ENCODE measurements at places on chromosomes 12 and 14.

DNA sequence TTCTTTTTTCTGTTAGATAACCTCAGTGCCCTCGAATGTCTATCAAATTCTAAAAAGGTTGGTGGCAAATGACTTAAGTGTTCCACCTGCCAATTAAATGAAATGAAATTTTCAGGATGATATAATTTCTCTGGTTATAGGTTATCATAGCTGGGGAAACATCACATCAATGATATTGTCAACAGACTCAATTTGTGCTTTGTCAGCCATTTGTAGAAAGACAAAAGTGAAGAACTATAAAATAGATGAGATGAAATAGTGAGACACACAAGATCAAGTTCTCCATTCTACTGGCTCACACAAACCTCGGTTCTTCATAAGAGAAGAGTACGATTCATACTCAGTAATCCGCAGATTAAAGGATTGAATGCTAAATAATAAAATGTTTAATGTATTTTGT lies 1443.2 kb upstream of the FLRT2 start:
- no peak for DNase-seq

GRCh38 chr12:116559162-116559935 lies at the start of gene MAP1LC3B2:
Gene MAP1LC3B2, plus strand, starts transcription at chr12:116559381. Its CDS starts 16,562 bp downstream, at chr12:116575943.
- peak; percentile 53 for DNase-seq

- no peak for DNase-seq
Observed at GRCh38 chr14:70289138-70289537, 70.3 kb downstream of the COX16 start.

GRCh38 chr12:50400104-50400637 lies 514 bp upstream of the LARP4 start:
- DNase-seq, result no peak

DNA sequence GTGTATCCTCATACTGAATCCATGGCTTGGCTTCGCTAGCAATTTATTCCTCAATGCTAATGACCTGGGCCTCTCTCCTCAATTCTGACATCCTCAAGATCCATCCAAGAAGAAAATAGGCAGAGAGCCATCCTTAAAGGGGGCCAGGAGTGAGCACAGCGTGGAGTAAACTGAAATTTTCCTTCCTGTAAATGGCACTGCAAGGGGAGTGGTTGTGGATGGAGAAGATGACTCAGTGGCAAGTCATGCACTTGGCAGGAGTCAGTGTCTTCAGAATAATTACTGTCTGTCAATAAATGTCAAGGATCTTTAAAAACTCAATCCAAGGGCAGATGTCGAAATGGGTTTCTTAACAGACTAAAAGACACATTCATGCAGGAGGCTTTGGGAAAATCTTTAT lies 88.0 kb upstream of the TMEM132C start:
- no peak for DNase-seq

- no peak for DNase-seq
Observed at GRCh38 chr14:53663709-53664108, 292.9 kb downstream of the BMP4 start.

DNA sequence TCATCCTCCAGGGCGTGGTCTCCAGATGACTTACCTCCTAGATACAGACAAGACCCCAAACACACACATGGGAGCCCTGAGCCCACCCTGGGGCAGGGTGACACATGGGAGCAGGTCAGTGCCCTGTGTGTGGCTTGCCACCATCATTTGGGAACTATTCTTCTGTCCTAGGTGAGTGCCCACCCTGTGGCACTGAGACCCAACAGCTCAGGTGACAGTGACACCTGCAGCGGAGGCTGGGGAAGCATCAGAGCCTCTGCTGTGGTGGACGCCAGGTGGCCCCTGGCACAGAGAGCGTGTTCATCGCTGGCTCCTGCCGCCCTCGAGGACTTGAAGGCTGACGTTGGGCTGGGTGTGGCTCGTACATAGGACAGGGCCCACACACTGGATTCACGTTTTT lies 23.0 kb downstream of the SFSWAP start:
- DNase-seq, result no peak

- DNase-seq, result no peak
Observed at GRCh38 chr12:56288705-56289387, 11.3 kb downstream of the CS start.

- no peak for DNase-seq
Observed at GRCh38 chr14:86935241-86935885, 1057.6 kb downstream of the GALC start.

- peak; percentile 20 for DNase-seq
Observed at GRCh38 chr12:46267575-46267824, 1.3 kb downstream of the SLC38A1 start.

- no peak for DNase-seq
Observed at GRCh38 chr14:41349289-41349910, 257.3 kb upstream of the LRFN5 start.

GRCh38 chr12:123055281-123055766 lies 74.8 kb downstream of the ARL6IP4 start:
- DNase-seq, result no peak

GRCh38 chr14:68523989-68524725 lies 268.7 kb downstream of the ZFP36L1 start:
- DNase-seq, result no peak

DNA sequence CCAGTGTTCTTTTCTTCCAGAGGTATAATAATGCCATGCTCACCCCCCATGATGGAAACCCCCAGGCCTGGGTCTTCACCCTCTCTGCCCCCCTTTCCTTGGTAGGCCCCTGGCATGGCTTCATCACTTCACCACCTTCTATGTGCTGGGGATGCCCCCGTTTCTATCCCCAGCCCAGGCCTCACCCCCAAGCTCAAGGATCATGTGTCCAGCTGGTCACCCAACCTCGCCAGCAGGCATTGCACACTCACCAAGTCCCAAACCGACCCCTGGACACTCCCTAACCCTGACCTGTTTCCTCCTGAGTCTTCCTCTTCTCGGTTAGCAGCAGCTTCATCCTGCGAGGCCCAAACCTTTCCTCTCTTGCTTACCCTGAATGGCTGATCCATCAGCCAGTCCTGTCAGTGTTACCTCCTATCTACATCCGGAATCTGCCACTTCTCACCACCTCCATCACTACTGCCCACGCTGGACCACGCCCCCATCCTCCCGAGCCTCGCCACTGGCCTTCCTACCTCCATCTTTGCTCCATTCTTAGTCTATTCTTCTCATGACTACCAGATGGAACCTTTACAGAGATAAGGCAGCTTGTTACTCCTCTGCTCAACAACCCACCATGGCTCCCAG lies 69.0 kb downstream of the MVK start:
- DNase-seq, result no peak

- no peak for DNase-seq
Observed at GRCh38 chr12:124759841-124760503, 103.7 kb downstream of the SCARB1 start.

DNA sequence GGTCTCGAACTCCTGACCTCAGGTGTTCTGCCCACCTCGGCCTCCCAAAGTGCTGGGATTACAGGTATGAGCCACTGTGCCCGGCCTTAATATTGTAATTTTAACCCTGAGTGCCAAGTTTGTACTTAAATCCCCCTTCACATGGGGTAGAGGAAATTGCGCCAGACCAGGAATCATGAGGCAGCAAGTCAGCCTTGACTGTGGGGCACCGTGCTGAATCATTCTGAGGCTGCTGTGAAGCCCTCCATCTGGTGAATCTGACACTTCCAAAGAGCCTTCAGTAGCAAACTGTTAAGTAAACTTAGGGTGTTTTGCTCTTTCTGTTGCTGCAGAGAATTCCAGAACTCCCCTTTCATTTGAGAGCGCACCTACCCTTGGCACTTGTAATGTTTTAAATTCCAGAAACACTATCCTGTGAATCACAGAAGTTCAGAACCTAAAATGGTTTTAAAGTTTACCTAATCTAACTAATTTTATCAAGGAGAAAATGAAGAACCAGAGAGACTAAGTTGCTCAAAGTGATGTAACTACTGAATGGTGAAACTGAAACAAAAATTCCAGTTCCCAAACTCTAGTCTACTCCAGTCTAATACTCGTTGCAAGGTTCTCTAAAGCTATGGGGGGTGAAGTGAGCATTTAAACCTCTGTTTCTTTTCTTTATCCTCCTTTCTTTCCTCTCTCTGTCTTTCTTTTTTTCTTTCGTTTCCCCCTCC lies 7.5 kb downstream of the HEBP1 start:
- DNase-seq, result no peak
